ENCODE measurements at places on chromosomes 12 and 14. TPM values are rescaled to one million over a fixed set of nuclear protein-coding genes. Genes with fewer than 3 reads are reported as not detected.
A peak's percentile ranks its signal among the peaks of the same experiment; 100 is the strongest.

MYO1H gene
- total RNA-seq, result not detected

DNAI7 gene
- total RNA-seq, result 1.1 TPM

VRTN gene
- total RNA-seq, result 18.6 TPM

DNA sequence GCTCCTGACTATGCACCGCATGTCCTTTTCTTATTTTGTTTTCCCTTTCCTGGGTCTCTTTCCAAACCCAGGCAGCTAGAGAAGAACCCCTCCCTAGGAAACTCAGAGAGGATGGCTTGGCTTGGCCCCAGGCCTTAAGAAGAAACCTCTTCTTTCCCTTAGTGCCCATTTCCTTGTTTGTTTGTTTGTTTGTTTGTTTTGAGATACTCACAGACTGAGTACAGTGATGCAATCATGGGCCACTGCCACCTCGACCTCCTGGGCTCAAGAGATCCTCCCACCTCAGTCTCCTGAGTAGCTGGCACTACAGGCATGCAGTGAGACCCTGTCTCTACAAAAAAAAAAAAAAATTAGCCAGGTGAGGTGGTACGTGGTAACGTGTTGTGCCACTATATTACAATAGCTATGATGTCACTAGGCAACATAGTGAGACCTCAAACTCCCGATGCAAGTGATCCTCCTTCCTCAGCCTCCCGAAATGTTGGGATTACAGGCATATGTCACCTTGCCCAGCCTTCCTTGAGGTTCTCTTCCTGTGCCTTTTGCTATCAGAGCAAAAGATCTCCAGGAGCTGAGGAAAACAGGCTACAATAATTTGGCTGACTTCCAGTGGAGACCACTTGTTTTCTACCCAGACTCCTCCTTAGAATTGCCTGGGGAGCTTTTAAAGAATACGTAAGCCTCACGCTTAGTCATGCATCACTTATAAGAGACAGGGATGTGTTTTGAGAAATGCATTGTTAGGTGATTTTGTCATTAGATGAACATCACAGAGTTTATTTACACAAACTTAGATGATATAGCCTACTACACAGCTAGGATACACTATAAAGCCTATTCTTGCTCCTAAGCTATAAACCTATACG lies 34.5 kb upstream of the LGALS3 start:
- H3K27ac ChIP-seq, result no peak overlapping the region
- no peak for DNase-seq
- H3K4me3 ChIP-seq, result no peak overlapping the region
- H3K27me3 ChIP-seq, result no peaks in the 10 kb centered on the region
- no peaks in the 10 kb centered on the region for H3K4me1 ChIP-seq

DNA sequence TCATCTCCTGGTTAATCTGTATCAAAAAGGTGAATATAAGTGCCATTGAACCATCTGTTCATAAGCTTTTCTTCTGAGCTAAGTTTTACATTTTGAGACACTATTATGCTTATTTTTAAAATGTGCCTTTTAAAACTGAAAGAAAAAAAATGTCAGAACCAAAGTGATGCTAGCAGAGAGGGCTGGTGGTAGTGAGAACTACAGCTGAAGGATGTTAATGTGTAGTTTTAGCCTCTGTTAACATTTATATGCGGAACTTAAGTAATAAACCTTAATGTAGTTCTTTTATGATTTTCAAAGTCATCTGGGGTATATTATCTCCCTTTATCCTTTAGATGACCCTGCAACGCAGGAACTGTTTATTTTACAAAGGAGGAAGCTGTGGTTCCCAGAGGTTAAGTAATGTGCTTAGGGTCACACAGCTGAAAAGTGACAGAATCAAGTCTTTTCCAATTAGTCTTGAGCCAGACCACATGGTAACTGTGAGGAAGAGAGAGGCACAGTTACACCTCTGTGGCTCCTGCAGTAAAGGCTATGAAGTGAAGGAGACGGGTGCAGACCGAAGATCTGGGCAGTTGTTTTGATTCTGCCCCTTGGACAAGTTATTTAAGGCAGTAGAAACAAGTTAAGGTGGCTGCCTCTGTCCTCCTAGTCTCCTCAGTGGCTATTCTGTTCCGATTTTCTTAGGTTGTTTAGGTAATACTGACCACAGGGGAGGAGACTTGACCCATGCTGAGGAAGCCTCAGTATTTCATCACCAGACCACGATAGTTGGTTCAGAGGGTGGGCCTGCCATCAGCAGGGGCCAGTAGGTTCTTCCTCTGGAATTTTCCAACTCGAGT lies 23.9 kb downstream of the GNG2 start:
- no peaks in the 10 kb centered on the region for H3K36me3 ChIP-seq
- no peak overlapping the region for H3K4me3 ChIP-seq
- peaks cover 8% of the 10 kb centered on the region for H3K4me1 ChIP-seq
- no peak overlapping the region for H3K27ac ChIP-seq
- no peaks in the 10 kb centered on the region for H3K27me3 ChIP-seq
- DNase-seq, result no peak

- no peak overlapping the region for H3K4me3 ChIP-seq
- no peak overlapping the region for H3K27ac ChIP-seq
- H3K36me3 ChIP-seq, result no peaks in the 10 kb centered on the region
- DNase-seq, result no peak
- no peaks in the 10 kb centered on the region for H3K27me3 ChIP-seq
These were observed 2.3 kb downstream of the SPPL3 start for GRCh38 chr12:120901818-120902217.

- H3K4me3 ChIP-seq, result no peak overlapping the region
- no peak for DNase-seq
- H3K4me1 ChIP-seq, result no peaks in the 10 kb centered on the region
These were observed 233.3 kb downstream of the CACNA1C start for GRCh38 chr12:2286047-2286446.

GRCh38 chr12:66279123-66279712 lies 23.1 kb upstream of the HELB start:
- H3K4me3 ChIP-seq, result no peak overlapping the region
- H3K4me1 ChIP-seq, result no peaks in the 10 kb centered on the region
- DNase-seq, result peak; percentile 16
- H3K27ac ChIP-seq, result no peak overlapping the region
- no peaks in the 10 kb centered on the region for H3K36me3 ChIP-seq

- peaks cover 9% of the 10 kb centered on the region for H3K4me1 ChIP-seq
- H3K27ac ChIP-seq, result no peak overlapping the region
These were observed 9.1 kb upstream of the EMP1 start for GRCh38 chr12:13187399-13187798.

- H3K27me3 ChIP-seq, result peaks cover 15% of the 10 kb centered on the region
- DNase-seq, result no peak
- no peaks in the 10 kb centered on the region for H3K36me3 ChIP-seq
- H3K4me3 ChIP-seq, result no peak overlapping the region
- H3K4me1 ChIP-seq, result no peaks in the 10 kb centered on the region
These were observed 8.6 kb upstream of the ANKRD9 start for GRCh38 chr14:102518063-102518648.

Measured in neural progenitor cell (in vitro differentiated cells).